ENCODE measurements at places on chromosomes 1 and 21. TPM values are rescaled to one million over a fixed set of nuclear protein-coding genes. Genes with fewer than 3 reads are reported as not detected.

PRR9 gene
- not detected for polyA plus RNA-seq

TFF3 gene
- not detected for polyA plus RNA-seq

TMEM81 gene
- 4.9 TPM for polyA plus RNA-seq

ATP6V0B gene
- 282 TPM for polyA plus RNA-seq

AUNIP gene
- 52.3 TPM for polyA plus RNA-seq

MPZ gene
- 16.6 TPM for polyA plus RNA-seq

DNA sequence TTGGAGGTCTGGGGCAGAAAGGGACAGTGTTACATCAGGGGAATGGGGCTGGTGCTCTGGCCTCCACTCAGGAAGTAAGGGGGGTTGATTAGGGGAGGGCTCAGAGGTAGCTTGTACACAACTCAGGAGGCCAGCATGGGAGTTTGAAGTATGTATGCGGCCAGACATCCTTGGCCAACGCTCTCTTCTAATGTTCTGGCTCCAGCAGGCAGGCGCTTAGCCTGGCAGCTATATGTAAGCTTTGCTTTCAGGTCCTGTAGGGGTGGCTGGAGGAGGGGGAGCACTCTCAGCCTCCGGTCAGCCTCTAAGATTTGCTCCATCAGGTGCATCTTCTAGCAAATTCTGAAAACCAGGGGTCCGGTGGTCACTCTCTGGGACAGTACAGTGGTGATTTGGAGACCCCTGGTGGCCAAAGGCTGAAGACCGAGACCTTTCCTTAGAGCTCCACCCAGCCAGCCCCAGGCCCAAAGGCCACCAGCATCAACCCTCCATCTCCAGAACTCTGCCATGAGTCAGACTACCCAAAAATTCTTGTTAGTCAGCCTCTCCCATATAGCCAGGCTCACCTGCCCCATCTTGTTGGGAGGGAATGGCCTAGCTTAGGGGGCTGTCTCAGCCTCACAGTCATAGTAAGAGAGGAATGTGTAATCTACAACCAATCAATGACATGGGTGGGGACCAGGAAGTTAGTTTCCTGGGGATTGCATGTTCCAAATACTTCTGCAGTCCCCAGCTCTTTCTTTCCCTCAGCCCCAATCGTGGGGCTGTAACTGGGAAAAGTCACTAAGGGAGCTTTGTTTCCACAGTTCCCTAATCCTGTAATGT, 9.7 kb upstream of the COL8A2 start:
- peak; percentile 90 for DNase-seq

DNA sequence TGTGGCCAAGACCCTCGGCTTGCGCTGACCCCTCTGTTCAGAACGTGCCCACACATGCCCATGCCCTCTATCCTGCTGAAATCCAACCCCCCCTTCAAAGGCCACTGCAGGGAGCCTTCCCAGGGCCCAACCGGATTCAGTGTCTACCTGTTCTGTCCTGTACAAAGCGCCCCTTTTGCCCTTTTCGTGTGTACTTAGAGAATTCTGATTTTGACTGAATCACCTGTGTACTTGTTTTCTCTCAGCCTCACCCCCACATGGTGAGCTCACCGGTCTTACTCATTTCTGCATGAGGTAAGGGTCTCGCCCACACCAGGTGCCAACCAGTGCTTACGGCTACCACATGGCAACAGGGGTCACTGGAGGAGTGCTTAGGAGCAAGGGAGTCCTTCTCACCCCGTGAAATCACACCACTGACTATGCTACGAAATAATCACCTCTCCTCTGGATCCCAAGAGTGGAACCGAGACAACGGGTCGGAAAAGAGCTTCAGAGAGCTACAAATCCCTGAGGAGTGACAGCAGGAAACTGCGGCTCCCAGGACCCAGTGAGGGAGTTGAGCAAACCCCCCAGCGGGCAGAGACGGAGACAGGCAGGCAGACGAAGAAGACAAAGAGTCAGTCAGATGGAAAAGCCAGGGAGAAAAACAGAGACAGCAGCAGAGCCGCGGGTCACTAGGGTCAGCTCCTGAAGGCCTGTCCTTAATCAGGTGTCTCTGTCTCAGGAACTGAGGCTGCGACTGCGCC, 2.1 kb upstream of the S100A2 start:
- DNase-seq: no peak

DNA sequence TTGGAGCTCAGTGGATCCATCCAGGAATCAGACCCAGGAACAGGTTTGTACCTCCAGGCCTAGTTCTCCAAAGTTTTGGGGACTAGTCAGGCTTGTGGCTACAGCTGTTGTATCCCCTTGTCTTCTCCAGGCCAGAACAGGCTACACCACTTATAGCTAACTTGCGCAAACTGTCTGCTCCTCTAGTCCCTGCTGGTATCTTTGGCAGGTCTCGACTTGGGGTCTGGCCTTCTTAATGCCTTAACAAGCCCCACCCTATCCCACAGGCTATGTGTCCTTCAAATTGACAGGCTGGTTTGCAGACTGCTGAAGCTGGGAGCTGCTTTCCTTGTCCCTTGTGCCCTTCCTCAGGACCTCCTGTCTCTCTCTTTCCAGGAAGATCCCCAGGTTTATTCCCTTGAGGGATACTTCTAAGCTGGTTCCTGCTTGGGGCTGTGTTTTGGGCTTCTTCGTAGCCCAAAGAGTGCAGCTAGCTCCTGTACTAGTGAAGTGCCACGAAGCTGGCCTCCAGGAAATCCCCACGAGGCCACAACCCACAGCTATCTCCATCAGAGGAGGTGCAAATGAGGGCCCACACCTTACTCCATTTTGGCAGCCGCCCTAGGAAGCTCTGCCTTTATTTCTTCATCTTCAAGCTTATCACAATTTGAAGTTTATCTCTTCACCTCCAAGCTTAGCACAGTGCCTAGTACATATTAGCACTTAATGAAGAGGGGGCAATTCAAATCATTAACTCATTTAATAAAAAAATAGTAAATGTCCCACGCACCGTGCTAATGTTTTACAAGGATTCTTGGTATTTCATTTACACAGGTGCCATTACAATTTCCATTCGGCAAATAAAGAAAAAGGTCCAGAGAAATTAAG, 683 bp upstream of the DMAP1 start:
- peak; percentile 4 for DNase-seq

DNA sequence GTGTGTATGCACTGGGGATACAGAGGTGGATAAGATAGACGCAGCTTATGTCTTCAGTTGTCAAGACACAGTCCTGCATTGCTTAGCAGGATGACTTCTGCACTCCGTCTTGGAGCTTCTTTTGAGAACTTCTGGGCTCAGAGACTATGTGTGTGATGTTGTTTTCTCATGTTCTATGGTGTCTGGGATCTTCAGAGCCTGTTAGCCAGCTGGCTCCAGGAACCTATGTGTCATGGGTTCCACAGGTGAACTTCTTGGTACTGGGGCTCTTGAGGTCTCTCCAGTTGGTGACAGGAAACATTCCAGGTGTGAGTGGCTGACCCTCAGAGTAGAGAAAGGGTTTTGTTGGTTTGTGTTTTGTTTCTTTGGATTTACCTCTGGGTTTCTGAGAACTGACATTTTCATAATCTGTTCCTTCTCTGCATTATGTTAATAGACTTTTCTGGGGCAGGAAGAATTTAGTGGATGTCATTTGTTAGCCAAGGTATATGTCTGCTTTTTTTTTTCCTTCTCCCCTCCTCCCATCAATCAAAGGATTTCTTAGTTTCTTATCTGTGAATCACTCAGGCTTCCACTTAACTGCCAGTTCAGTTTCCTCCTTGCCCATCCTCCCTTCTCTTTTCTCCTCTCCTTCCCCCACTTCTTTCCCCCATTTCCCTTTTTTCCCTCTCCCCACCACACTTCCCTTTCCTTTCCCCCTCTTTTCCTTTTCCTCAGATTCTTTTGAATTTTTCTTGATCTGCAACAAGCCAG, 18.1 kb downstream of the FGGY start:
- no peak for DNase-seq

DNA sequence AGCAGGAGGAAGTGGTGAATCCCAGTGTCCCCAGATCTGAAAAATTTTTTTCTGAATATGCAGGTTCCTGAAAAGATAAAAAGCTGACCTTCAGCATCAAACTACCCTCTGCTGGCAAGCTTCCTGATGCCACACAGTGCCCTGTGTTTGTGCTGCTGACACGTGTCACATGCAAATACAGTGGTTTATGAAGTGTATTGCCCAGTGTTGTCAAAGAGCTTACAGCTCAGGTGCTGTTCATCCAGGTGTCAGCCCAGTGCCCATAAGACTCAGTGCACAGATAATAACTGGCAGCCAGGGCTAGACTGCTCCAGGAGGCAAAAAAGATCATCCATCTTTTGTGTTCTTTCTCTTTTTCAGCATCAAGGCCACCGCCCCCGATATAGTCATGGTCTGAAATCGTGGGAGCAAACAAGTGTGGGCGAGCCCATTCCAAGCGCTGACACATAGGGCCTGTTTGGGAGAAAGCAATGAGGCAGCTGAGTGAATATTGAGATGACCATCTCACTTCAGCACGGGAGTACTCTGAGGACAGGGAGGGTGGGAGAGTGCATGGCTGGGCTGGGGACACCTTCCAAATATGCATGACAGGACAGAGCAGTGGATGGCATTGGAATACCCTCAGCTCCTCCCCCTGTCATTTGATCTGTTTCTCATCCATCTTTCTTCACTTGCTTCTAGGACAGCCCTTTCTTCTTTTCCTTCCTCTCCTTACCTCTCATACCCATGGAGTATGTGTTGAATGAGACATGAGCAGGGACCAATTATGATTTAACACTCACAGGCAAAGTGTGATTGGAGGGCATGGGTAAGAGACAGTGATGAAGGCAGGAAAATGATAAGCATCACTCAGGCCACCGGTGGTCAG, 6.4 kb upstream of the KCNK1 start:
- peak; percentile 42 for DNase-seq

- no peak for DNase-seq
Measured at GRCh38 chr1:51946300-51946699, 44.2 kb downstream of the RAB3B start.

- no peak for DNase-seq
Measured at GRCh38 chr1:91759076-91759475, 126.9 kb downstream of the TGFBR3 start.

DNA sequence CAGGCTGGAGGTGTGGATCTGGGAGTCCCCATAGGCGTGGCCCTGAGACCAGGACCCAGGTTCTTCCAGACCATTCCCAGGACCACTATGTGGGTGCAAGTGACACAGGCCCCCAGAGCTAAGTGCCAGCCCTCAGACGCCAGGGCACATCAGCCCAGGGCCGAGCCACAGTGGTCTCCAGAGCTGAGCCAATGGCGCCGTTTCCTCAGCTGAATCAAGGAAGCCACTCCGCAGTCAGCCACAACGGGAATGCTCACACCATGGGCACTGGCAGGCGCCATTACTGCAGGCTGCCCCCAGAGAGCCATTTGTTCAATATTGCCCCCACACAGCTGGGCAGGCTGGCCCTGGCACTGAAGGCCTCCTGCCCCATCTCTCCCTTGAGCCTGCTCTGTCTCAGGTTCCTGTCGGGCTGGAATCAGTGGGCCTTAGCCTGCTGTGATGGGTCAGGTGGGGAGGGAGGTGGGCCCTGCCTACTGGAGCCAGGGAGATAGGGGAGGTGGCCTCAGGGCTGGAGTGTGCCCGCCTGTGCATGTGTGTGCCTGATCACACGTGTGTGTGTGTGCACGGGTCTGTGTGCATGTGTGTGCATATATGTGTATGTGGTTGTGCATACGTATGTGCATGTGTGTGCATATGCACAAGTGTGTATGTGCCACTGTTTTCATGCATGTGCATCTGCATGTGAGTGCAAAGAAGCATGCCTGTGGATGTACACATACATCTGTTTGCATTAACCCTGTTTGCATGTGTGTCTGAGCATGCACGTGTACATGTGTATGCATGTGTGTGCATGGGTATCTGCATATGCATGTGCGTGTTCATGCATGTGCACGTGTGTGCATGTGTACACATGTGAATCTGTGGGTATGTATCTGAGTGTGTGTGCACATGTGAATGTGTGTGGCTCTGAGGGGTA, 6.1 kb downstream of the GJC2 start:
- DNase-seq: no peak

- DNase-seq: no peak
Measured at GRCh38 chr1:100308777-100309176, 42.8 kb downstream of the RTCA start.

DNA sequence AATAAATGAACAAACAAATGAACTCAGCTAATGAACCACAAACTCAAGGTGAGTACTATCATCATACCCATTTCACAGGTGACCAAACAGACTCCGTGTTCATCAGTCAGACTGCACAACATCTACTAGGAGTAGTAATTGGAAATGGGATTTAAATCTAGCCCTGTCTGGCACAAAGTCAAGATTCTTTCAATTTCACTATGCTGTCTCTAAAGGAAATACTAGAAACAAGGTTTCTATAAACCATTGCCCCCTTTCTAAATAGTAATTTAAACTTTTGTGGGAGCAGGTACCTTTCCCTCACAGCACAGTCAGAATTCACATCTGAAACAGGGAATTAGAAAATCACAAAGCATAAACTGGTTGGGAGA, 160.3 kb downstream of the TGFBR3 start:
- DNase-seq: no peak

GRCh38 chr1:3638676-3639075, 11.2 kb downstream of the WRAP73 start:
- no peak for DNase-seq

DNA sequence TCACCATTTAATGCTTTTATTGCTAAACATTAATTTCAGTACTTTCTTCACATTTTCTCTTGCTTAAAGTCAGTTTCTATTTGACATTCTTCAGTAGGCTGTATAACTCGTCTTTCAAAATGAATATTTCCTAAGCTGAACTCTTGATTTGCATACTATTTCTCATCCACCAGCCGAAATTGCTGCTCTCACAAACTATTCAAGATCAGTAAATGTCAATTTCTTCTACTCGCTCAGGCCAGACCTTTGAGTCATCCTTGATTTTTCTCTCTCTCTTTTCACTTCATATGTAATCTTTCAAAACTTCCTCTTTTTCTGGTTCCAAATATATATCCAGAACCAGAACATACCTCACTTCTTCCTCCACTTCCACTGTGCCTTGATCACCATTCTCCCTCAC, 990.0 kb downstream of the KCNT2 start:
- DNase-seq: no peak

DNA sequence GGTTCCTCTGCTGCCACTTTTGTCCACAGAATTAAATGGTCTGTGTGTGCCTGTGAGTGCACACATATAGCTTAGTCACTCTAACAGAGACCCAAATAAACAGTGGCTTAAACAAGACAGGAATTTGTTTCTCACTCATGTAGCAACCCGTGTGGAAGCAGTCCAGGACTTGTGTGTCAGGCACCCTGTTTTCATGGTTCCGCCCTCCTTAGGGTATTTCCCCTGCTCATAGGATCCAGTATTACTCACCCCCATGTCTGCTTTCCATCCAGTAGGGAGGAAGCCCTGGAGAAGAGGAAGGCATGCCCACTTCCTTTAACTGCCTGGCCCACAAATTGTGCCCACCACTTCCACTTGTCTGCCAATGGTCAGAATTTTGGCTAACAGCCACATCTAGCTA, 41.3 kb upstream of the TACSTD2 start:
- DNase-seq: no peak
